Neural crest cell (in vitro differentiated cells): ENCODE measurements at places on chromosomes 5 and 9. TPM values are rescaled to one million over a fixed set of nuclear protein-coding genes. Genes with fewer than 3 reads are reported as not detected.

GRCh38 chr9:33377089-33377715 is 25.2 kb downstream of the AQP7 start:
- no peak for DNase-seq

NUTM2G gene
- not detected in 2 replicates for total RNA-seq

GRCh38 chr5:114332925-114333324 is 28.9 kb upstream of the KCNN2 start:
- no peak for DNase-seq

DNA sequence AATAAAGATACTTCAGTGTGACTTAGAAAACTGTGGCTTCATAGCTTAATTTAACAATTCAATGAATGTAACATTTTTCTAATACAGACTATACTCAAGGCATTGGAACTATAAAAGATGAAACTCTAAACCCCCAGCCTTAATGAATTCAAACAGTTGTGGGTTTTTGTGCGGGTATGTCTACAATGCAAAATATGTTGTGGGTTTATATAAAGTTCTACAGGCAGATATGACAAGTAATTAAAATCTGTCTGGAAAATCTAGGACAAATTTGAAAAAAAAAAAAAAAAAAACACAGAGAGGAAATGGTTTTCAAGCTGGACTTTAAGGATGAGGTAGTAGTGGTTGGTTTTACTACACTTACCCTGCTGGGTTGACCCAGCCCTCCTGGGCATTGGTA is 467.5 kb upstream of the TLE4 start:
- no peak for DNase-seq

DNA sequence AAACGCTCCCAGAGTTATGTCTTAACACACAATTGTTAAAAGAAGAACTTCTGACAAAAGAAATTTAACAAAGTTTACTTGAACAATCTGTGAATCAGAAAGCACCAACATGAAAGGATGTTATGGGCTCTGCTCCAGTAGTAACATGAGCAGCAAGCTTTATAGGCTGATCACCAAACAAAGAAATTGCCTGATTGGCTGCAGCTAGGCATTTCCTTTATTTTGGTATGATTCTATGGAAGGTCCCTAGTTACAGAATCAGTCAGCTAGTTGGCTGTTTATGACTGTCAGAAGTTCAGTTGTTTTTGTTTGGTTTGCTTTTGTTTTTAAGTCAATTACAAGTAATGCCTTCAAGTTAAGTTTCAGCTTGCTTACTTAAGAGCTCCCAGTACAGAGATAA is 102.4 kb upstream of the SMC2 start:
- no peak for DNase-seq

PCDHGA3 gene
- 0.16 and 0.33 TPM in 2 replicates for total RNA-seq

RABEPK gene
- total RNA-seq, result 26.6 and 27.5 TPM in 2 replicates

GRCh38 chr9:114902786-114903524 is 27.4 kb downstream of the TNFSF8 start:
- no peak for DNase-seq

- DNase-seq, result peak; percentile 61
These were observed 29.9 kb upstream of the OBP2B start for GRCh38 chr9:133238851-133239532.

GRCh38 chr9:18768951-18769622 is 263.9 kb downstream of the SAXO1 start:
- DNase-seq, result no peak
